ENCODE measurements at places on chromosomes 4 and X. TPM values are rescaled to one million over a fixed set of nuclear protein-coding genes. Genes with fewer than 3 reads are reported as not detected.

- H3K27me3 ChIP-seq, result peaks cover 2% of the 10 kb centered on the region
- peak; percentile 51 for DNase-seq
- no peak overlapping the region for H3K27ac ChIP-seq
- no peak overlapping the region for H3K4me3 ChIP-seq
- peaks cover 7% of the 10 kb centered on the region for H3K4me1 ChIP-seq
- no peaks in the 10 kb centered on the region for H3K36me3 ChIP-seq
Measured at GRCh38 chrX:44244008-44244407, 99.5 kb downstream of the EFHC2 start.

DNA sequence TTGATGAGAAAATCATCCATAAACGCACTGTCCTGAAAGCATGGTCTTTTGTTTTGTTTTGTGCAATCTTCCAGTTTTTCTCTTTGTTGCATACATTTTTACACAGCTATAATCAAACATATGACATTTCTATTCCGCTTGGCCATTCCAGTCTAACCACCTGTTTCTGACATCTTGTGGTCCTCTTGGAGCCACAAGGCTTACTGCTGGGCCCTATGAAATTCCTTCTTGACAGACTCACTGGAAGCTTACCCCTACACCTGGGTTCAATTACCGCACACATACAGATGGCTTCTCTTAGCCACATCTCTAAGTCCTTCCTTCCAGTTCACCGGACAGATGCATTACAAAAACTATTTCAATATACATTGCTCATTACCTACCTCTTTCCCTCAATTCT is 72.4 kb downstream of the PAPSS1 start:
- no peak overlapping the region for H3K27ac ChIP-seq
- H3K4me1 ChIP-seq, result no peaks in the 10 kb centered on the region
- no peaks in the 10 kb centered on the region for H3K27me3 ChIP-seq
- peaks cover 54% of the 10 kb centered on the region for H3K36me3 ChIP-seq
- no peak for DNase-seq

- peak overlapping the region; percentile 58 for H3K4me3 ChIP-seq
- H3K36me3 ChIP-seq, result no peaks in the 10 kb centered on the region
- peak overlapping the region; percentile 86 for H3K27ac ChIP-seq
- no peaks in the 10 kb centered on the region for H3K27me3 ChIP-seq
- no peak for DNase-seq
Measured at GRCh38 chr4:40299811-40300292, 35.3 kb upstream of the CHRNA9 start.

GRCh38 chrX:13179100-13179499 is 134.7 kb upstream of the FAM9C start:
- DNase-seq, result no peak
- no peaks in the 10 kb centered on the region for H3K4me1 ChIP-seq
- H3K27ac ChIP-seq, result no peak overlapping the region
- no peaks in the 10 kb centered on the region for H3K36me3 ChIP-seq
- H3K4me3 ChIP-seq, result no peak overlapping the region
- H3K27me3 ChIP-seq, result no peaks in the 10 kb centered on the region

- no peak overlapping the region for H3K27ac ChIP-seq
- H3K36me3 ChIP-seq, result no peaks in the 10 kb centered on the region
- no peaks in the 10 kb centered on the region for H3K27me3 ChIP-seq
- H3K4me1 ChIP-seq, result no peaks in the 10 kb centered on the region
- no peak for DNase-seq
- H3K4me3 ChIP-seq, result no peak overlapping the region
Measured at GRCh38 chr4:101292901-101293300, 54.4 kb downstream of the PPP3CA start.

DNA sequence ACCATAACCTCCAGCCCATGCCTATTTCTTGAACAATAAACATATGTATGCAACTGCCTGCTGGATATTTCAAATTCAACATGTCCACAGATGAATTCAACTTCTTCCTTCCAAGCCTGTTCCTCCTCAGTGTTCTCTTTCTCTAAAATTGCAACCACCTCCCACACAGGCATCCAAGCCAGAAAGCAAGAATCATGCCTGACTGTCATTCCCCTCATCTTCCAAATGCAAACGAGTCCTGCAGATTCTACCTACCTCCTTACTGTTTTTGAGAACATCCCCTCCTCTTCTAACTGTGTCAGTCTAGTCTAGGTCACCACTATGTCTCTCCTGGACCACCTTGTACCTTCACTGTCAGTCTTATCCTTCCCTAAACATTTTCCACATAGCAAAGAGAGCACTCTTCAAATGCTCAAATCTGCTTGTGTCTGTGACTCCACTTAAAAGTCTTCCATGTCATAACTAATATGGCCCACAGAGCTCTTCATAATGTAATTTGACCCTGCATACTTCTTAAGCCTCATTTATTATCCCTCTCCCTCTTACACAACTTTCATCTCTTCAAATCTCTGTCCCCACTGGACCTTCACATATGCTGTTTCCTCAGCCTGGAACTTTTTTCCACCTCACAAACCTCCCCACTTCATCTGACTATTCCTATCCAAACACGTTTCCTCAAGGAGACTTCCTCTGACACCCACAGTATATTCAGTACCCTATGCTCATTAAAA is 25.7 kb downstream of the MAPK10 start:
- H3K4me1 ChIP-seq, result no peaks in the 10 kb centered on the region
- no peak for DNase-seq
- H3K27me3 ChIP-seq, result no peaks in the 10 kb centered on the region
- no peaks in the 10 kb centered on the region for H3K36me3 ChIP-seq

- no peak overlapping the region for H3K27ac ChIP-seq
- H3K4me3 ChIP-seq, result no peak overlapping the region
- no peaks in the 10 kb centered on the region for H3K36me3 ChIP-seq
- no peaks in the 10 kb centered on the region for H3K27me3 ChIP-seq
Measured at GRCh38 chrX:148134578-148134977, 153.4 kb downstream of the FMR1NB start.

- no peak within 1 kb of the TSS for H3K27ac ChIP-seq
- DNase-seq, result peak; percentile 12
- H3K4me1 ChIP-seq, result peaks cover 4% of the 10 kb centered on the region
- H3K27me3 ChIP-seq, result peaks cover 10% of the 10 kb centered on the region
- no peaks in the 10 kb centered on the region for H3K36me3 ChIP-seq
Measured at GRCh38 chr4:56681158-56681852, at the start of gene HOPX. TSS of gene HOPX (minus strand) at chr4:56681296. CDS start at chr4:56657816, 23,480 bp downstream.

- H3K4me3 ChIP-seq, result no peak overlapping the region
- H3K4me1 ChIP-seq, result no peaks in the 10 kb centered on the region
- H3K27me3 ChIP-seq, result no peaks in the 10 kb centered on the region
- H3K36me3 ChIP-seq, result peaks cover 43% of the 10 kb centered on the region
- no peak overlapping the region for H3K27ac ChIP-seq
Measured at GRCh38 chr4:77910676-77911075, 48.0 kb downstream of the MRPL1 start.

DNA sequence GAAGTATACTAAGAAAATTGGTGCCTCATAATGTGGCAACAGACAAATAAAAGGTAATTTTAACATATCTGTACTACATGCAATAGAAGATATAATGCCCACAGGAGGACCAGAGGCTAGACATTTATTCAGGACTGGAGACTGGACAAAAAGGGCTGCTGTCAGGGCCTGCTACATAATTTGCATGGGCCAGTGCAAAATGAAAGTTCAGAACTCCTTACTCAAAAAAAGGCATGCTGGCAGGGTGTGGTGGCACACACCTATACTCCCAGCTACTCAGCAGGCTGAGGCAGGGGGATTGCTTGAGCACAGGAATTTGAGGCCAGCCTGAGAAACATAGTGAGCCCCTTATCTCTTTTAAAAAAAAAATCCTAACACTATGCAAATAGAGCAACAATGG is 12.4 kb upstream of the MAOA start:
- no peak overlapping the region for H3K27ac ChIP-seq
- no peaks in the 10 kb centered on the region for H3K4me1 ChIP-seq
- H3K4me3 ChIP-seq, result no peak overlapping the region
- peaks cover 3% of the 10 kb centered on the region for H3K27me3 ChIP-seq
- DNase-seq, result no peak

DNA sequence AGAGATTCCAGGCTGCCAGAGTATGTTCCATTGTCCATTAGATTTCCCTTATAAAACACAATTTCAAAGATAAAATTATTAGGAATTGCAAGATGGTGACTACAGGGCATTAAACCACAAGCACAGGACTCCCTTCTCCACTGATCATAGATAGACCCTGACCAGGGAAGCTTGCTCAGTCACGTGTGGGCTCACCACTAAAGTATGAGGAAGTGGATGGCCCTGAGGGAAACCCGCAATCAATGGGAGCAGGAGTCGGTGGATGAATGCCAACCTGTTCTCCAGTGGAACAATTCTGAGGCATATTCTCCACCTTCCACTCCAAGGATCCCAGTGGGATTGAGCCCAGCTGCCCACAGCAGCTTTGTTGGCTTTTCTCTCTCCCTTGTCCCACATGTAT is 515.7 kb downstream of the BCOR start:
- H3K36me3 ChIP-seq, result no peaks in the 10 kb centered on the region
- no peak overlapping the region for H3K27ac ChIP-seq
- H3K4me3 ChIP-seq, result no peak overlapping the region

- peaks cover 2% of the 10 kb centered on the region for H3K27me3 ChIP-seq
- H3K36me3 ChIP-seq, result no peaks in the 10 kb centered on the region
- DNase-seq, result no peak
Measured at GRCh38 chr4:118367872-118368271, 15.1 kb upstream of the PRSS12 start.

GRCh38 chr4:135065366-135065765 is 863.8 kb upstream of the PABPC4L start:
- H3K36me3 ChIP-seq, result no peaks in the 10 kb centered on the region
- H3K4me3 ChIP-seq, result no peak overlapping the region
- DNase-seq, result no peak
- no peaks in the 10 kb centered on the region for H3K27me3 ChIP-seq

GRCh38 chr4:125773931-125774330 is 459.2 kb downstream of the FAT4 start:
- no peaks in the 10 kb centered on the region for H3K27me3 ChIP-seq
- no peak overlapping the region for H3K27ac ChIP-seq
- no peaks in the 10 kb centered on the region for H3K36me3 ChIP-seq
- DNase-seq, result no peak
- no peak overlapping the region for H3K4me3 ChIP-seq

DNA sequence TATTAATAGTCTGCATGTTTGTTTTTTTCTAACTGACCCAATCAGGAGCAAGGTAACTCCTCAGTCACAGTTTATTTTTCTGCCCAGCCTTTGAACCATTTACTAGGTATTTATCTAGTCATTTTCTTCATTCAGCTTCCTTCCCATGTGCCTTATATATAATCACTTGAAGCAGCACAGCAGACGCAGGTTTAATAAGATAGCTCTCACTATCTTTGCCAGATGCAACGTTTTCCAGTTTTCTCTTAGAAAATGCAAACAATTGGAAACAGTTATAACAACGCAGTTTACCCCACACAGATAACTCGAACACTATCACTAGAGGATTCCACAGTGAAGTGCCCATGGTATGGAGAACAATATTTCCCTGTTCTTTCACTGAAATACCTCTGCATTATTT is 56.4 kb upstream of the NFKB1 start:
- H3K36me3 ChIP-seq, result no peaks in the 10 kb centered on the region
- no peaks in the 10 kb centered on the region for H3K4me1 ChIP-seq
- no peak for DNase-seq

- no peak overlapping the region for H3K4me3 ChIP-seq
- no peaks in the 10 kb centered on the region for H3K4me1 ChIP-seq
- no peaks in the 10 kb centered on the region for H3K36me3 ChIP-seq
Measured at GRCh38 chr4:141124224-141124623, 9.0 kb downstream of the RNF150 start.

GRCh38 chr4:86972997-86973396 is 38.2 kb downstream of the AFF1 start:
- DNase-seq, result no peak
- peaks cover 15% of the 10 kb centered on the region for H3K4me1 ChIP-seq

DNA sequence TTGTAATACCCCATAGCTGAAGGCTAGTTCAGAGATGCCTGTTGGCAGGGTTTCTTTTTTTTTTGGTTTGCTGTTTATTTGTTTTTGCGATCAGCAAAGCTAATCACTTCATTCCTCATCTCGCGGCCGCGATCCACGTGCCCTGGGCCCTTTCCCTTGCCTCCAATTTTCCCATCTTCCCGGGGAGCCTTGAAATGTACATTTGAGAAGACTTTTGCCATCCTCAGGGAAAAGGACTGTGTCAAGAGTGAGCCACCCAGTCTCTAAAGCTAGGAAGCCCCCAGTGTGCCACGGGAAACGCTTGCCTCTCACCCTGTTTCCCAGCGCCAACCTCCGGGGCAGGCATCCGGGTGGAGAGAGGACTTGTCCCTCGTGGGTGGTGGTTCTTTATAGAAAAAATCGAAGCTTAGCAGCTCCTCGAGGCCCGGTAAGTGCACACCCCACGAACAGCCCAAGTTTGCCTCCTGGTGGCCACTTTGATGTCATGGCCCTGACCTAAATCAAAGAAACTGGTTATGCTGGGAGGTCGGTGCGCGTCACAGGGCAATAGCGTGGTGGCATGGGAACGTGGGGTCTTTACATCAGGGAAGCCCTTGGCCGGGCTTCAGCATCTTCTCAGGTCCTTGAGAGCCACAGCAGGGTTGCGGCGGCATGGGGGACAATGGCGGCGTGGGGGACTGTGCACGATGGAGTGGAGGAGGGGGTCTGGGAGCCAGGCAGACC is 42.0 kb downstream of the MAP7D3 start:
- H3K27me3 ChIP-seq, result no peaks in the 10 kb centered on the region
- no peak for DNase-seq
- no peaks in the 10 kb centered on the region for H3K4me1 ChIP-seq
- H3K4me3 ChIP-seq, result no peak overlapping the region
- H3K36me3 ChIP-seq, result peaks cover 1% of the 10 kb centered on the region

DNA sequence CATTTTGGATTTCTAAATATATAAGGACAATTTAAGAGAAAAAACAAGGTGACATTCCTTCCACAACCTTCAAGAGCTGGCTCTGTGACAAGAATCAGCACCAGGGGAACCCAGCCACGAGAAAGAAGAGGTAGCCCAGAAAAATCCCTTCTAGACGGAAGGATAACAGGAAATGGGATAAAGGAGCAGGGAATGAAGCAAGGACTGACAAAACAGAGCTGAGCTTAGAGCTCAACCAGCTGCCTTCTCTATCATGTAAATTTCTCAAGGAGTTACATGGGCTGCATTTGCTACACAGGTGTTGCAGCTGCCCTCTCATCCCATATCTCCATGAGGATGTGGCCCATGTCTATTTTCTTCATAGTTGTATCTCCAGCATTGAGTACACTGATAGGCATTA is 154.2 kb upstream of the PRDX4 start:
- no peak overlapping the region for H3K27ac ChIP-seq
- no peaks in the 10 kb centered on the region for H3K4me1 ChIP-seq

GRCh38 chr4:108168160-108168670 is 517 bp downstream of the LEF1 start:
- DNase-seq, result no peak
- H3K4me3 ChIP-seq, result peak overlapping the region; percentile 95
- H3K36me3 ChIP-seq, result peaks cover 9% of the 10 kb centered on the region
- H3K27ac ChIP-seq, result peak overlapping the region; percentile 74
- peaks cover 62% of the 10 kb centered on the region for H3K4me1 ChIP-seq

Gene PAGE2B
- not detected for total RNA-seq

Gene SCML1
- 11.6 TPM for total RNA-seq

Gene DCLK2
- 0.12 TPM for total RNA-seq

Gene SYP
- 1.3 TPM for total RNA-seq

Gene PDE5A
- 4.9 TPM for total RNA-seq

Gene CLDN24
- total RNA-seq, result not detected

Gene GPC4
- not detected for total RNA-seq

Gene SSX3
- not detected for total RNA-seq
